ENCODE measurements at places on chromosomes 3 and 15.
A peak's percentile ranks its signal among the peaks of the same experiment; 100 is the strongest.

- peak; percentile 98 for DNase-seq
These were observed 46.9 kb upstream of the NEDD4 start for GRCh38 chr15:56040081-56041035.

GRCh38 chr15:90810354-90810753, 58.0 kb upstream of the FURIN start:
- no peak for DNase-seq

DNA sequence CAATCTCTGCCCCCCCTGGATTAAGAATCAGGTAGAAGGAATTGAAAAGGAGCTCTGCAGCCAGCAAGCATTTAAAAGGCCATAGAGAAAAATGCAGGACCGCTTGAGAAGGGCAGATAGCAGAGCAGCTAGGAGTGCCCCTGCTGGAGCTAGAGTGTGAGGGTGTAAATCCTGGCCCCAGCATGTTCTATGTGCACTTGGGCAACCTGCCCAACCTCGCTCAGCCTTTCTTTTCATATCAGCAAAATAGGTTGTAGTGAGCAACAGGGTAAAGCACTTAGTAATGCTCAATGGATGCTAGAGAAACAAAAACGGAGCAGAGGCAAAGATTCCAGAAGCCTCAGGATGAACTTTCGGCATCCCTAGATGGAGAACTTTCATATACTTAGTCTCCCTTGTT, 25.0 kb upstream of the THBS1 start:
- peak; percentile 20 for DNase-seq

- no peak for DNase-seq
These were observed 391.0 kb upstream of the RARB start for GRCh38 chr3:25037049-25037547.

DNA sequence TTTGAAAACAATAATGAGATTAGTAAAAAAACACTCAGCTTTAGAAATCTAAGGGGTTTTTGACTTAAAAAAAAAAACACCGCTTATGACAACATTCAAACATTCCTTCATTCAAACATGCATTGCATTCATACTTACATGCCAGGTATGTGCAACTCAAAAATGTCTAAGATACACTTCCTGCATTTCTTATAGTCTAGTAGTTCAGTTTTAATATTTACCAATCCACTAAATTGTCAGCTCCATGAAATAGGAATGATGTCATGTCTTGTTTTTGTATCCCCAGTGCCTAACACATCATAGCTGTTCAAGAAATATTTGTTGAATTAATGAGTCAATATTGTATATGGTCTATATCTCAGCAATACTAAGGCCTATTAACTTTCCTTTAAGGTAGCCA, 51.7 kb downstream of the EIF4E3 start:
- DNase-seq = peak; percentile 55

GRCh38 chr3:127374086-127375010, 86.5 kb upstream of the PRR20G start:
- no peak for DNase-seq

- DNase-seq = no peak
These were observed 33.1 kb downstream of the KLF13 start for GRCh38 chr15:31359702-31360111.

- no peak for DNase-seq
These were observed 696.3 kb downstream of the EPHA3 start for GRCh38 chr3:89803711-89804110.

- no peak for DNase-seq
These were observed 4.6 kb upstream of the COL7A1 start for GRCh38 chr3:48599509-48600285.

DNA sequence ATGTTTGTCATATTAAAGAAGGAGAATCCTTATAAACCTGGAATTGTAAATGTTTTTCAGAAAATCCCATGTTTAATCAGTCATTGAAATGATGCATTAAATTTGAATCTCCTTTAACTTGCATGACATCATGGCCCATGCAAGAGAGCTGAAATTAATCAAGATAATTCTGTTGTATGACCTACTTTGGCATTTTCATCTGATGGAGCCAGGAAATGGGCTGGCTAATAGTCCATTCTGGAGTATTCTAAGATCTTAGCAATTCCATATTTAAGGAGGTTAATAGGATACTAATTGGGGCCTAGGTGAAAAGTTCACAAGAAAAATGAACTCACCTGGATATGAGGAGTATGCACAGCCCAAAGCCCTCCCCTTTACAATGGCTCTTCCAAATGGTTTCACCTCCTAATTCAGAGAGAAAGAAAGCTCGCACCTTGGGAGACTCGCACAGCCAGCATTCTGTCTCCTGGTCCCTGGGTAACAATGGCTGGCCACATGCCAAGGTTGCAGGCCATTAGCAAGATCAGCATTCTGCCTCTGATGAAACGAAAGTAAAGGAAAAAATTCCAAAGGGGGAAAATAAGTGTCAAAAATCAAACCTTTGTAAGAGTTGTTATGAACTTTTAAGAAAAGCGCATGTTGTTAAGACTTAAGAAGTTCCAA, 786.4 kb downstream of the MCTP2 start:
- DNase-seq = no peak

- DNase-seq = no peak
These were observed 71.5 kb downstream of the STAC start for GRCh38 chr3:36451816-36452215.

- DNase-seq = no peak
These were observed 293.1 kb downstream of the SV2B start for GRCh38 chr15:91393186-91393585.

DNA sequence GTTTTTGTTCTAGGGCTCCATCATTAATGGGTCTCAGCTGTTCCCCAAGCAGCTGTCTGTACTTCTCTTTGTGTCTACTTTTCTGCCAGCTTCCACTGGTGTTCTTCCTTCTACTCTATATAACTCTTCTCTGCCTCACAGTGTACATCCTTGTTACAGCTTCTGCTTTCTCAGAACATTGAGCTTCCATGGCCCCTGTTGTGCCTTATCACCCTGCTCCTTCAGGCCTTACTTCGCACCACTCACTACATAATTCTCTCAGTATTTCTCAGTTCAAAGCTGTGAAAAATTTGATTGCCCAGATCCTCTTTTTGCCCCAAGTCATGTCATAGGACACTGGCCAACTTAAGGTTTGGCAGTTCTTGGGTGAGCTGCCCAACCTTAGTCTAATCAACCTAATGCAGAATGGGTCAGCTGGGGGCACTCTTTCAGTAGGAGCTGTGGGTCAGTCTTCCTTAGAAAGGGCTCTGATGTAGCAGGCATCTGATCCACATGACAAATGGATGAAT, 28.9 kb downstream of the CSTA start:
- DNase-seq = no peak

- no peak for DNase-seq
These were observed 221.8 kb downstream of the FMN1 start for GRCh38 chr15:32972686-32973085.

GRCh38 chr3:71512000-71512399, 71.5 kb downstream of the FOXP1 start:
- DNase-seq = no peak

DNA sequence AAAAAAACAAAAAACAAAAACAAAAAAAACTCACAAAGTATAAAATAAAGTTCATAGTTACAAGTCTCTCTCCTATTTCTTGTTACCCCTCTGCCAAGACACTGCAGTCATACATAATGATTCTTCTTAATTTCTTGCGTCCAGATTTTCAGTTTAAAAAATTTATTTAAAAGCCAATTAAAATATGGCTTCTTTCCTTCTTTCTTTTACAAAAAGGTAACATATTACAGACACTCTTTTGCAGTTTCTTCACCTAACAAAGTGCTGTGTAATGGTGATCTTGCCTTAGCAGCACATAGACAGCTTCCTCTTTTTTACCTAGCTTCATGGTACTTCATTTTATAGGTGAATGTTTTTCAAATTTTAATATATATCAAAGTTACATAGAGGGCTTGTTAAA, 136.1 kb upstream of the SGO1 start:
- DNase-seq = no peak

All from IMR-90 (cell line).